ENCODE measurements at places on chromosomes 7 and 10.

DNA sequence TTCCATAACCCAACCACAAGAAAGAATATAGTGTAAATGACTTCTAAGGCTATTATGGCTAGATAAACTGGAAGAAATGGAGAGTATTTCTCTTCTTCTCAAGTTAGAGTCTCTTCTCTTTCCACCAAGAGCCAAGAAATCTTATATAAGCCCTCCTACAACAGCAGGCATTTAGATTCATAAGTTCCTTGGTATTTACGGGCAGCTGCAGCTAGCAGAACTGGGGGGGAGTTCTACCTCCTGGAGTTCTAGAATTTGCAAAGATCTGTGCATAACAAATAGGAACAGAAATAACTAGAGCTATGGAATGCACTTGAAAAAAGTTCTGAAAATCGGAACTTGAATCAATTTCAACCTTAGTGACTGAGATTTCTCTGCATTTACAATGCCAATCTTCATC, 715.2 kb upstream of the GRM3 start:
- no peak for DNase-seq

DNA sequence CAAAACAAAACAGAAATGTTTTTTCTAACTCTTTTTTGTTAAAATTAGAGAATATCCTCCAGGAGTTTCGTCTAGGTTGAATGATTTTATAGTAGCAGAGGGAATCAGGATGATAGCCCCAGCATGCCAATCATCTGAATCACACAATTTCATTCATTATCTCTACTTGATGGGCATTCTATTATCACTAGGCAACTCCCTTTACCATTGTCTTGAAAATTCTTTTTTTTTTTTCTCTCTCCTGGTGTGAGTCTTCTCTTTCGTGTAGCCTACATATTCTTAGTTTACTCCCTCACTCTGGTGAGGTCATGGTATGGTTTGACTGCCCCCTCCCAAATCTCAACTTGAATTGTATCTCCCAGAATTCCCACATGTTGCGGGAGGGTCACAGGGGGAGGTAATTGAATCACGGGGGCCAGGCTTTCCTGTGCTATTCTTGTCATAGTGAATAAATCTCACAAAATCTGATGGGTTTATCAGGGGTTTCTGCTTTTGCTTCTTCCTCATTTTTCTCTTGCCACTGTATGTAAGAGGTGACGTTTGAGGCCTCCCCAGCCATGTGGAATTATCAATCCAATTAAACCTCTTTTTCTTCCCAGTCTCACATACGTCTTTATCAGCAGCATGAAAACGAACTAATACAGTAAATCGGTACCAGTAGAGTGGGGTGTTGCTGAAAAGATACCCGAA, 105.0 kb downstream of the OTUD1 start:
- no peak for DNase-seq

DNA sequence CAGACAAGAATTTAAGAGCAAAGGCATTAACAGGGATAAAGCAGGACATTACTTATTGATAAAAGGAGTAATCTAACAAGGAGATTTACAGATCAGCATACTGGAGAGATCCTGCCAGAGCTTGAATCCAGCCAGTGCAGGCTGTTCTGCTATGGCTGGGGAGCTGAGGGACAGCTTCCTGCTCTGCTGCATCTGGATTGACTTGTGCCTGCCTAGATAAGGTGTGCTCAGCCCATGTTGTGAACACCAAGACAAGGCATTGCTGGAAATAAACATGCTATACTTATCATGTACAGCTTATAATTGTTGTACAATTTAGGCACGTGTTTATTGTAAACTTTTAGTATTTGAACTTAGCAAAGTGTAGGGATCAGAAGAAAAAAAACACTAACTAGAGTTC, 71.7 kb downstream of the HIF1AN start:
- no peak for DNase-seq

- DNase-seq = no peak
Measured at GRCh38 chr10:13860886-13861285, 274.1 kb downstream of the PRPF18 start.

DNA sequence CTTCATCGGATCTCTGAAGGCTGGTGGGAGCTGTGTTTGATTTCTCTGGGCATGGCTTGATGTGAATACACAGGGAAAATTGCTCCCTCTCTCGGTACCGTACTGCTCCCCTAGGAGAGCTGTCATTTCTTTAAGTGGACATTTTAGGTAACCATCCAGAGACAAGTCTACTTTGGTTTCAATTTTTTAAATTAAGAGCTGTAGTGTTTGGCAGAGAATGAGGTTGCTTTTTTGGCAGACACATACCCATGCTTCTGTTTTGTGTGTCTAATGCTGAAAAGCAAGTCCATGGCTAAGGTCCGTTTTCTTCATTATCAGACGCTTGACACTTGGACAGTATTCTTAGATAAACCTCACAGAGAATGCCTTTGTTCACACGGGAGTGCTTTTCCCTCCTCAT, 61.3 kb upstream of the TRIL start:
- DNase-seq = no peak

DNA sequence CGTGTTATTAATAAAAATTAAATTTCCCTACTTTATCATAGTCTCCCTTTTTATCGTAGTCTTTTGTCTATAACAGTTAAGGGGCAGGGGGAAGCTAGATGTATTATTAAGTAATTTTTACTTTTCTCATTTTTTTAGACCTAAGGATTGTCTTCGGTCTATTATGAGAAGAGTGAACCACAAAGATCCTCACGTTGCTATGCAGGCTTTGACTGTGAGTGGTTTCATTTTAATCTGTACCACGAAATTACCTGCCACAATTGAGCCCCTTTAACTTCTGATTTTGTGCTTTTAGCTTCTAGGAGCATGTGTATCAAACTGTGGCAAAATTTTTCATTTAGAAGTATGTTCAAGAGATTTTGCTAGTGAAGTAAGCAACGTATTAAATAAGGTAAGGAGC, 40.6 kb downstream of the STAM start:
- DNase-seq = no peak

- no peak for DNase-seq
Measured at GRCh38 chr10:114708717-114709335, 50.8 kb upstream of the ABLIM1 start.

GRCh38 chr7:74203956-74204618, 5.7 kb upstream of the LAT2 start:
- DNase-seq = no peak

DNA sequence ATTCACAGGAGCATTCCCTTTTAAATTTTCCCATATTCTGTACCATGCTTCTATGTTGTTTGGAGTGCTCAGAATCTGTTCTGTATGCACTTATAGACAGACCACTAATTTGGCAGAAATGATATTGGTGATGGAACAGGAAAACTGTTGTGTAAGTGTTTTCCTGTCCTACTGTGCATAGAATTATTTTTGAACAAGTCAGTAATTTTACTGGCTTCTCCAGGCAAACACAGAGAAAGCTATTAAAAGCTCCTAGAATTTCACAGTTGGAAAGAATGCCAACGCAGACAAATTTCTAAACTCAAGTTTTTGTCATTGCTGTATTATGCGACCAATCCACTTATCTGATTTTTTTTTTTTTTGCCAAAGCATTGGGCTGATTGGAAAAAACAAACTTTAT, 55.7 kb downstream of the ANKMY2 start:
- DNase-seq = no peak

- no peak for DNase-seq
Measured at GRCh38 chr7:81120803-81121202, 202.0 kb upstream of the SEMA3C start.

- no peak for DNase-seq
Measured at GRCh38 chr10:23436983-23437382, 1.9 kb upstream of the OTUD1 start.

- no peak for DNase-seq
Measured at GRCh38 chr7:36620166-36620708, 104.1 kb downstream of the AOAH start.

DNA sequence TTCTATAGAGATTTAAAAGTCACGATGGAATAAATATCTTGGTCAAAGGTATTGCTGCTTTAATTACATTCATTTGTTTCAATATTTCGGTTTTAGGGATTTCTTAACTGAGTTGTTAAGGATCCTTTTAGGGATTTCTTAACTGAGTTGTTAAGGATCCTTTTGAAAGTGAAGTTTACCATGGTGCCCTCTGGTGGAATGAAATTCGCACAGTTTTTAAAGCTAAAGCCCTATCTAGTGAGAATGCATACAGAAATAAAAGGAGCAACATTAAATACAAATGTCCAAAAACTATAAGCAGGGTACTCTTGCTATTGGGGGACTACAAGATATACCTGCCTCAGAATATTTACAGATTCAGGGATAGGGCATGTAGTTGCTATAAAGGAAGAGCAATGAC, 193.7 kb downstream of the RNLS start:
- DNase-seq = no peak

DNA sequence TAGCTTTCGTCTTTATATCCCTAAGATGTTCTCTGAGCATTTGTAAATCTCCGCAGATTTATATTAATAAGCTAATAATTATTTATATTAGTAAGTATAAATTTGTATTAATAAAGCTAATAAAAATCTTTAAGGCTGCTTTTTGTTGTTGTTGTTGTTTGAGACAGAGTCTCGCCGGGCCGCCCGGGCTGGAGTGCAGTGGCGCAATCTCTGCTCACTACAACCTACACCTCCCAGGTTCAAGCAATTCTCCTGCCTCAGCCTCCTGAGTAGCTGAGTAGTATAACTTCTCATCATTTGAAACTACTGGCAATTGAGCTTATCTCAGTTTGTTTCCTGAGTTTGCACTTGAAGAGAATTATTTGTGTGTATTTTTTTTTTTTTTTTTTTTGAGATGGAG, 5.1 kb upstream of the ZRANB1 start:
- no peak for DNase-seq

- no peak for DNase-seq
Measured at GRCh38 chr7:135827391-135827790, 78.8 kb upstream of the FAM180A start.

GRCh38 chr10:91420868-91421267, 10.7 kb downstream of the HECTD2 start:
- DNase-seq = no peak

DNA sequence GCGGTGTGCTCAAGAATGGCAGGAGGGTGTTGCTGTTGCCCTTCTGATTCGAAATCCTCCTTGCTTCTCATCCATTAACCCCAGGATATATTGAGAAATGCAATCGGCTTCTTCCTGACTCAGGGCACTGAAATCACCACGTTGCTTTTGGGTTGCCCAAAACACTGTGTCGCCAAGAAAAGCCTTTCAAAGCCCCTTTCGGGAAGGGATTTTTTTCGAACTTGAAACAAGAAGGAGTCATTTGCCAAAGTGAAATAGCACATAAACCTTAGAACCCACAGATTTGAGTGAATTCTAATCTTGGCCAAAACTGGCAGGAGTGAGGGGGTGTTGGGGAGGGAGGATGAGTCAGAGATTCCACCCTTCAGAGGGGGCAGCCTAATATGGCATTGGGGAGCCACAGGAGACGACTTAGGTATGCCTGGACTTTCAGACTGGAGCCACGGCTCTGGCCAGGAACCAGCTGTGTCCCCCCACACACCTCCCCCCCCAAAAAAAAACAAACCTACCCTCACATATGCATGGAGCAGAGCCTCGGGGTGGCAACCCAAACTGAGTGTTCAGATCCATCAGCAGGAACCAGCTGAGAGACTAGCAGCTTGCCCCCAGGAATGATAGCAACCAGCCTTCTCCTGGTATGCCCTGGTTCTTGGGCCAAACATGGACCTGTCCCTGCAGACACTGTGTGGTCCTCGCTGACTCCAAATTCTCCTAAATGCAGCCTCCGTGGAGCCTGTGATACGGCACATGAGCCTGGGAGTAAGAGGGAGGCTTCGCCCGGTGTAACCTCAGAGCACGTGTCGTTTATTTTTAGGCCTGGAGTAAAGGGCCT, 138.4 kb downstream of the FGFR2 start:
- DNase-seq = no peak

DNA sequence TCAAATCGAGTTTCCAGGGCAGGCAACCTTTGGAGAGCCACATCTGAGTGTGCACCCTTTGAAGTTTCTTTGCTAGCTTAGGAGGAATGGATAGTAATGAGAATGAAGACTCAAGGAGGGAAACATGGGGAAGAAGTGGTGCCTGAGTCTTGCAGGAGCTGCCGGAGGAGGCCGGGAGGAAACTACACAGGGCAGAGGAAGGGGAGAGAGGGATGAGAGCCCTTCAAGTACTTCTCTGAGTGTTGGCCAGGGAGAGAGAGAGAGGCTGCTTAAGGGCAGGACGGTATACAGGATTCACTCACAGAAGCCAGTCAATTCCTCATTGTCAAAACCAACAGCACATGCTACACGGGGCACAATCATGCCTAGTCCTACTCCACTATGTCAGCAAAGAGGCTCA, 74.4 kb upstream of the ZNRF2 start:
- DNase-seq = no peak

GRCh38 chr10:17847585-17848296, 38.6 kb downstream of the MRC1 start:
- no peak for DNase-seq

- DNase-seq = no peak
Measured at GRCh38 chr7:5232485-5232837, 42.4 kb downstream of the WIPI2 start.

GRCh38 chr7:114650491-114650890, 235.9 kb downstream of the FOXP2 start:
- DNase-seq = no peak

DNA sequence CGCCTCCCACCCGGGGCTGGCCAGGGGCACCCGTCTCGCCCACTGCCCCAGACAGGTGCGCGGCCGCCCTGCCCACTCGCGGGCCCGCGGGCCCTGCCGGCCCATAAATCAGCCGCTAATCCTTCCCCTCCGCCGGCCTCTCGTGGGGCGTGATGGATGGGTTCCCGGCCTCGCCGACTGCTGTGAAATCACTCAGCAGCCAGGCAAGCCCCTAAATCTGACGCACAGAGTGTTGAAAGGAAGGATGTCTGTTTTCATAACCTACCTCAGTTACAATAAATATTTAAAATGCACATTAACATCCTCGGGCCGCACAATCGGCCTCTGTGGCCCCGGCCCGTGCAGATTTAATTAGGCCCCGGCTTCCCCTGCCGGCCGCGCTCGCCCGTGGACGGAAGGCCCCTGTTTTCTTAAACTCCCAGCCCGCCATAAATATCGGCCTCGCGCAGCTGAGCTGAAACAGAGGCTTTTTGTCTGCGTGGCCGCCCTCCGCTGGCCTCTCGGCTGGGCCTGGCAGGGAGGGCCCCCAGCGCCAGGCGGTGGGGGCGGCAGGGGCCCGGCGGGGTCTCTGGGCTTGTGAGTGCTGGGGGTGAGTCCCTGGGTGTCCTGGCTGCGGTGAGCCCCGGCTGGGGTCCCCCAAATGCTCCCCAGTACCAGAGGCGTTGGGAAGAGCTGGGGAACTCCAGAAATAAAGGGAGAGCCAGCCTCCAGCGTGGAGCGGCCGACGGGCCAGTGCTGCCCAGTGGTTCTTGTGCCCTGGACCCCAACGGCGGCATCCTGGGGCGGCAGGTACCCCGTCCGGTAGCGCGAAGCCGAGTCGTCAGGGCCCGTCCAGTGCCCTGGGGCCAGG, 90.7 kb downstream of the UNCX start:
- DNase-seq = no peak

GRCh38 chr7:132603220-132603833, 27.1 kb upstream of the PLXNA4 start:
- DNase-seq = no peak

Measured in D721Med (cell line).